ENCODE measurements at places on chromosomes 2 and 18.

DNA sequence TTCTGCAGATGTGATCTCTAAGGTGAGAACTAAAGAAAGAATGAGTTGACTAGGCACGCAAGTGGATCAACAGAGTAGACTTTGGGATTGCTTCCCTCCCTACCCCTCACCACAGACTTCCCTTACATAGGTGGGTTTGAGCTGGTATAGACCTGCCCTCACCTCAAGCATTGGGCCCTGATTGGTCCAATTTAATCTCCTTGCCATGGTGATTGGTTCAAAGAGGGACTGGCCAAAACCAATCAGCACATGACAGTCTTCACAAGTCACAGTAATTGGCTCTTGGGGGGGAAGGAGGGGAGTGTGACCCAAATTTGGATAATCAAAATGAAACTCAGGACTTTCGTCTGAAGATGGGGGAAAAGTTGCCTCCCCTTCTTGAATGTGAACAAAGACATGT is 36.6 kb upstream of the LNPK start:
- DNase-seq, result no peak

GRCh38 chr2:96553176-96553956 is 16.8 kb downstream of the ARID5A start:
- DNase-seq, result no peak

DNA sequence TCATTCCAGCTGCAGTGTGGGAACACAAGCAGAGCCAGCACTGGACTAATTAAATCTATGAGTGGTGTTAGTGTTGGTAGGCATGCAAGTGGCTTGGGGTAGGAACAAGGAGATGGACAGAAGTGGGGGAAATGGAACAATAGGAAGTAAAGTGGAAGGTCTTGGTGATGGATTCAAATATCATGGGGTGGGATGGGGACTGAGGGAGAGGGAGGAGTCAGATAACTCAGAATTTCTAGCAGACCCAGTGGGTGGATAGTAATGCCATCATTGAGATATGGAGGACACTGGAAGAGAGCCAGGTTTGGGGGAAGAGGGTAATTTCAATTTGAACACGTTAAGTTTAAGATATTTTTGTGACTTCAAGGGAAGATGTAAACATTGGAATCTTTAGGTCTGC is 2.9 kb upstream of the LNPK start:
- DNase-seq, result no peak

DNA sequence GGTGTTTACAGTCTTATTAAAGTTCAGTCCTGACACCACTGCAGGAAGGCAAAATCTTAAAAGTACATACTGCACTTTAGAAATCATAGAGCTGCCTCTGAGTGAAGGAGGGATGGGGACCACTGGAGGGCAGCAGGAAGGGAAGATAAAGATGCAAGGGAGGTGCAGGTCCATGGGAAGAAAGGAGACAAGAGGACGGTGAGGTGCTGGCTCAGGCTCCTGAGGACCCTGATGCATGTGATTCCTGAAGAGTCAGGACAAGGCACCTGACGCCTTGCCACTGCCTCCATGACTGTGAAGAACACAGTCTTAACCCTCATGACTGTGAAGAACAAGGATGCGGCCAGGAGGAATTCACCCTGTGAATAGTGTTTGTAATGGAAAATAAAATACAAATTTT is 116.2 kb upstream of the NPAS2 start:
- no peak for DNase-seq

- DNase-seq, result no peak
Measured at GRCh38 chr2:236408090-236408489, 143.9 kb upstream of the ASB18 start.

DNA sequence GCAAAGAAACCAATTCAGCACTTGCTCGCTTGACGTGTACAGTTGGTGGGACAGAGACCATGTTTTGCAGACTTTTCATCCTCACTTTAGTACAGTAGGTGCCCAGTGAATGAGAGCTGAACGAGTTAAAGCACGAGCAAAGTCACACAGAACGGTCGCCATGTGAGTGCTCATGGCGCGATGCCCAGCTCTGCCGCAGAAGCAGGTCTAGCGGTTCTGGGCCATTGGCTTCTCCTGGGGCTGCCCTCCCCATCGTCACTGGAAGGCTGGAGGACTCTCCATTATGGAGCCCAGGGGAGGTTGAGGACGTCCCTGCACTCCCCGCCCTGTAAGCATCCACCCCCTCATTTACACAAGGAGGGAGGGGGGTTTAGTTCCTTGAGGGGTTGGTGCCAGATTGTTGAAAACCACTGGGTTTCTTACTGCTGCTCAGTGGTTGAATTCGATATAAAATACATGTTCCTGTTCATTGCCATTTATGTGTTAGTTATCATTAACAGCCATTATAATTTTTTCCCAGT is 24.9 kb downstream of the PTGR3 start:
- DNase-seq, result no peak

GRCh38 chr2:96109931-96110511 is 6.3 kb downstream of the ADRA2B start:
- DNase-seq, result no peak

- DNase-seq, result no peak
Measured at GRCh38 chr2:203718087-203718486, 11.6 kb downstream of the CD28 start.

DNA sequence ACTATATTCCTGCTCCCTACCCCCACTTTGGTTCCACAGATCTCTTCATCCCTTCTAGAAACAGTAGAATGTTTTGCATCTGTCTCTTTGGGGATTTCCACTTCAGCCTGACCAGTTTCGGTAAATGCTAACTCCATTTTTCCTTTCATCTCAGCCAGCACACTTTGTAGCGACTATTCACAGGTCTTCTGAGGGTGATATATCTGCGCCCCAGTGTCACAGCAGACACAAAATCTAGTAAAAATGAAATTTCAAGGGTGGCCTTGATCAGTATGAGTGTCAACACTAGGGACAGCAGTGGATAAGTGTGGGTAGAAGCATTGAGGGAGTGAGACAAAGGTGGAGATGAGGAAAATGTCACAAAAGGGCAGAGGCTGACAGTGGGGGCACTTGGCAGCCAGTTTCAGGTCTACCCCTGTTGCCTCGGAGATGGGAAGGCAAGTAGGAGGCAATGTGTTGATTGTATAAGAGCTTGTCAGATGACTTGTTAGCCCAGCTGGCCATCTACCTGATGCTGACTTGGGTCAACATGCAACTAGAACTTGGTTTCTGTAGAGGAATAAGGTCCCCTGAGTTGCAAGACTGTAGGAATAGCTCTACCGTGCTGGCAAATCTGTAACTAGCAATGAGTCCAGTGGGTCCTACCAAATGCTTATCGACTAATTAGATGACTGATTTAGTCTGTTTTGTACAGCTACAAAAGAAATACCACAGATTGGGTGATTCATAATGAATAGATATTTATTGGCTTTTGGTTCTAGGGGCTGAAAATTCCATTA is 60.7 kb downstream of the CXCR4 start:
- DNase-seq, result no peak

- DNase-seq, result no peak
Measured at GRCh38 chr2:168718622-168719021, 83.8 kb upstream of the NOSTRIN start.

GRCh38 chr2:158253170-158253569 is 151.5 kb downstream of the UPP2 start:
- DNase-seq, result no peak

DNA sequence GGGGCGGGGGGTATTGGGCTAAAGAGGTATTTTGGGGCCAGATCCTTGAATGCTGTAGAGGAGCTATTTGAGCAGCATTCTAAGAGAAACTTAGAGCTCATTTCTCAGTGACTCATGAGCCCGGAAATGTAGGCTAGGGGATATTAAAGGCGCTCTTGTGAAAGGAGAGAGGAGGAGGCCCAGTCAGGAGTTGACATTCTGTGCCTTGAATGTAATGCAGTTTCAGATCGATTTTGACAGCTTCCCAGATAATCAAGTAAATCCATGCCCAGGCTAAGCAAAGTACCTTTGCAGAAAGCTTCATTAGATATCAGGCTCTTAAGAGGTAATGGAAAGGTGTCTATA is 1.5 kb downstream of the CAB39 start:
- no peak for DNase-seq

- no peak for DNase-seq
Measured at GRCh38 chr2:7609556-7609955, 692.3 kb downstream of the RNF144A start.

Measured in right kidney (tissue), 9 donors.